ENCODE measurements at places on chromosomes 4 and X.

DNA sequence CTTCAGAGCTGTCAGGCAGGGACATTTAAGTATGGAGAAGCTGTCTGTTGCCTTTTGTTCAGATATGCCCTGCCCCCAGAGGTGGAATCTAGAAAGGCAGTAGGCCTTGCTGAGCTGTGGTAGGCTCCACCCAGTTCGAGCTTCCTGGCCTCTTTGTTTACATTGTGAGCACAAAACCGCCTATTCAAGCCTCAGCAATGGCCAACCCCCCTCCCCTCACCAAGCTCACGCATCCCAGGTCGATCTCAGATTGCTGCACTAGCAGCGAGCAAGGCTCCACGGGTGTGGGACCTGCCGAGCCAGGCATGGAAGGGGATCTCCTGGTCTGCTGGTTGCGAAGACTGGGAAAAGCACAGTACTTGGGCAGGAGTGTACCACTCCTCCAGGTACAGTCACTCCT lies 59.3 kb downstream of the ZNF674 start:
- no peak for DNase-seq

DNA sequence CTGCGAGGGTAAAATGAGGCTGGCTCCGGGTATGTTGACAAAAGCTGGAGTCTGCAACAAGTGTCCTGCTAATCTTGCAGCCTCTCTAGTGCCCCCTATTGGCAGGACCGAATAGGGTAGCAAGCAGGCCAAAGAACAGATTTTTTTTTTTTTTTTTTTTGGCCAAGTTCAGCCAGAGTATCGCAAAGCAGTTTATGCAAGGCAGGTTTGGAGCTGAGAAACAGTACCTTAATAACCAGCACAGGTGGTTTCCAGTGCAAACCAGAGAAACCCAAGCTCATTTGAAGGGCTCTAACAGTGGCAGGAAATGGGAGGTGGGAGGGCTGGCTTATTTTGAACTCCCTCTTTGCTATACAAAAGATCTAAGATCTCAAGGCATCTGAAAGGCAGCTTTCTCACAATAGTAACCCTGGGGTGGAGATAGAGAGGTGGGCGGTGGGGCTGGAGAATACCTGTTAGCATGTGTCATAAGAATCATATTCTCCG lies 38.2 kb upstream of the OCIAD2 start:
- DNase-seq, result no peak

DNA sequence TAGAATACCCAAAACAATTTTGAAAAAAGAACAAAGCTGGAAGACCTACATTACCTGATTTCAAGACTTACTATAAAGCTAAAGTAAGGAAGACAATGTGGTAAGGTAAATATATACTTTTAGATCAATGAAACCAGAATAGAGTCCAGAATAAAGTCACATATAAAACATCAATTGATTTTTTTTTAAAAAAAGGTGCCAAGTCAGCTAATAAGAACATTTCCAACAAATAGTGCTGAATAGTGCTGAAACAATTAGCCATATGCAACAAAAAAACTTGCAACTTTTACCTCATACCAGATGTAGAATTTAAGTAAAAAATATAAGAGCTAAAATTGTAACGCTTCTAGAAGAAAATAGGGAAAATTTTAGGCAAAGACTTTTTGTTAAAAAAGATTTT lies 73.0 kb upstream of the PDHA1 start:
- DNase-seq, result no peak

- no peak for DNase-seq
Observed at GRCh38 chr4:83662204-83662603, 126.3 kb downstream of the GPAT3 start.

DNA sequence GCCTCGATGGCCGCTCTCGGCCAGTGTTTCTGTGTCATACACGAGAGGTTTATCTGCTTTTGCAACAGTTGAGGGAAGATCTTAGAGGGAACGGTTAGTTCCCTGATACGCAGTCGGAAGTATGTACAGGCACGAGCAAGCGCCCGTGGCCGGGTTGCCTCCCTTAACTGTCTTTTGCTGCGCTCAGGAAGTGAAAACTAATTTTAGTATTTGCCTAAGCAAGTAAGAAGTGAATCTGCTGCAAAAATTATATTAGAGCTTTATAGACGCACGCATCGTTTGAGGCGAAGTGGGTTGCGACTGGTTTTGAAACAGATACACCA lies 695 bp downstream of the MTM1 start:
- no peak for DNase-seq

GRCh38 chrX:37967714-37968113 lies 38.6 kb upstream of the SYTL5 start:
- DNase-seq, result no peak

DNA sequence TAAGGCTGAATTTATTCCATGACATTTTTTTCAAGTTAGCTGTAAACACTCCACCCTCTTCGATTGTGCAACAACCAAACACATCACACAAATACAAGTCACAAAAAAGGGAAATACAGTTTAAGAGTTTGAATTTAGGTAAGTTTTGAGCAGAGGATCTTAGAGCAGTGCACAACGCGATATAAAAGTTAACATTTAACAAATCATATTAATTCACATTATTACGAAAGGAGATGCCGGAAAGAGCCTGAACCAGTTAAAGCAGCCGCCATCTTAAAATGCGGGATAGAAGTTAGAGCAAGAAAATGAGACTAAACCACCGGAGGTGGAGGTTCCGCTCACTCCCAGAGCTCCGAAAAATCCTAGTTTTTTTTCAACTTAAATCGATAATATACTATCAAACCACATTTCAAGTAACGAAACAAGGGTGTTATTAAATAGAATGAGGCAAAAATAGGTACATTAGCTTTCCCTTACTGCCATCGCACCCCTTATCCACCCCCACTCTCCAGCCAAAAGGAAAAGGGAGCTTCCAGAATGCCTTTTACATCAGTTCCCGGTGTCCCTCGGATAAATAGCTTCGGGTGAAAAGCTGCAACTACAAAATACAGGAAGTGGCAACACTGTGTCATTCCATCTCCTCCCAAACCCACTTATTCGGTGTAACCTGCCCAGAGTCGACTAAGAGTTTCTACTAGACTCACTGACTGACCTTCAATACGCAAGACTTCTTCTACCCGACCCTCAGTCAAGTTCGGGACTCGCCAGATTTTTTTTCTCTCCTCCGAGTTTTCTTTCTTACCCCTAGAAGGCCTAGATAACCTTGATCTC lies 1.9 kb downstream of the UBE2D3 start:
- no peak for DNase-seq

DNA sequence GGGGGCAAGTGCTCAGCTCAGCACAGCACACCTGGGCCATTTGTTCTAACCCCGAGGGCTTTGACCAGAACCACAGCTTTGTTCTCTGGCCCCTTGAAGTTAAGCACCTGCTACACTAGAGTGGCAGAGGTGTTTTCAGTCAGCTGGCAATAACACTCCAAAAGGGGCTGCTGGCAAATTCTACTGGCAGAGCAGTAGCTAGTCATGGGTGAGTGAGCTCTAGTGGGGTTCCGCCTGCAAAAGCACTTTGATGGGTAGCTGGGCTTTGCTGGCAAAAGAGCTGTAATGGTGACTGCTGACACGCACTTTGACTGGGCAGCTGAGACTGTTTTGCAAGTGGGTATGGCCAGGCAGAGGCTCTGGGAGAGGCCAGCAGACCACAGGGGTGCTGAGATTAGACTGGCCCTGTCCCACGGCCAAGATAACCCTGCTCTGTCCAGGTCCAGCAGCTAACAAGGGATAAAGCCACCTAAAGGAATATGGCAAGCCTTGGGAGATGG lies 65.2 kb upstream of the TENT5D start:
- no peak for DNase-seq

GRCh38 chrX:138929926-138930582 lies 218.5 kb upstream of the FGF13 start:
- no peak for DNase-seq

DNA sequence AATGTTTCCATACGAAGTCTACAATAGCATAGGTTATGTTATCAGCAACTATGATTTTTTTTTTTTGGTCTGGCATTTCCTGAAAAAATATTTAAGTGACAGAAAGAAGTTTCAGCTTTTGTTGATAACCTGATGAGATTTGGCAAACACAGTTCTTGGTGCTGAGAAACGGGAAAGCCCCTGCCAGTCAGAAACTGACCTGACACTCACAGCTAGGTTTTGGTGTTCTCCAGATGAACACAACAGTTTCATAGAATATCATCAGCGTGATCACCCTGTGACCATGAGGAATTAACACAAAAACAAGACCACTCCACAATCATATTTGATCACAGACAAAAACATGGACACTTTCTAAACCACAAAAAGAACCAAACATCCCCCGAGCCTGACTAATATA lies 152.5 kb upstream of the DCAF8L1 start:
- no peak for DNase-seq

GRCh38 chr4:11814758-11815157 lies 386.1 kb upstream of the HS3ST1 start:
- no peak for DNase-seq
